ENCODE measurements at places on chromosomes 1 and 21.

DNA sequence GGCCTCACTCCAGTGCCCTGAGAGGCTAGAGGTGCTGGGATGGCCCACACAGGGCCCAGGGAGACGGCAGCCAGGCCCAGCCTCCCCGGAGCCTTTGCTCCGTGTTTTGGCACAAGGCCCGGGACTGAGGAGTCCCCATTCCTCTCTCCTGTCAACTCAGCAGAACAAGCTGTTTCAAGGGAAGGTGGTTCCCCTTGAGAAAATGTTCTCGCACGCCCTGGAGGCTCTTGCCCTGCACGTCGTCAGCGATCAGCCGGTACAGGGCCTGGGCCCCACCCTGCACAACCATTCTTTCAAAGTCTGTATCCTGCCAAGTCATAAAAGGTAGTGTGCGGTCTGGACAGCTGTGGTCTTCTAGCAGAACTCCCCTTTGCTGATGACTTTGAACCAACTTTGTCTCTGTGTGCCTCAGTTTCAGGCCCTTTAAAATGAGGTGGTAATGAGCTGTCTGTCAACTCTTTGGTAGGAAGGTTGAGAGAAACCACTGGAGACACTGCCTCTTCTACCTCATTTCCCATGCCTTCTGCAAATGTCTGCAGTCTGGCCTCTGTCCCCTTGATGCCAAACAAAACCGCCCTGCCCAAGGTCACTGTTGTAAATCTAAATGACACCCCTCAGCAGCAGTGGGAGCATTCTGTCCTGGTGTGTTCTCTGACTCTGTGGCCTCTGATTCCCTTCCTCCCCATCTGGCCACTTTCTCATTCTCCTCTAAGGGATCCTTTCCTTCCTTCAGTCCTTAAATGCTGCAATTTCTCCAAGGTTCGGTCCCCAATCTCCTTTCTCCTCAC is 138.6 kb upstream of the JUN start:
- DNase-seq: peak; percentile 50

DNA sequence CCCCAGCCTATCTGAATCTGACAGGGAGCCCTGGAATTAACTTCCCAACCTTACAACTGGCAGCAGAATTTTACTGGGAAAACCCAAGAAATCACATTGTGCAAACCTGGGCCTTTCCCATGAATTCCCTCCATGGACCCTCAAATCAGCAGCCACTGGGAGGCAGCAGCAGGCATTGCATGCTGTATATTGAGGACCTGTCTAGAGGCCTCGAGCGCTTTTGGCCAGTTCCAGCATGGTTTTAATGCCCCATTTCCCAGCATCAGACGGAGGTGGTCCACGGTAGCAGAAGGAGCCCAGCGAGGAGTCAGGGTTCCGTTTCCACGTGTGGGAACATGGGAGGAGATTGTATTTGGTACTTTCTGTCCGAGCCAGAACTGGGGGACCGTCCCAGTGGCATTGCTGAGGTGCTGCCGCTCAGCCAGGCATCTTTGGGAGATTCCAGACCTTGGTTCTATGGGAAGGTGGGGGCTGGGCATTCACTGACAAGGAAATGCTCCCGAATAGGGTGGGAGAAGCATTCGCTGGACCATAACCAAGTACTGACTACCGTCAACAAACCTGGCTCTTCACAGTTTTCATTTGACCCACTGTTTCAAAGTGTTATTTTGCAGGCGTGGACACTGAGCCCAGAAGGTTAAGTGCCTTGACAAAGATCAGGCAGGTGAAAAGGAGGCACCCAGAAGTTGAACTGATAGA is 15.9 kb downstream of the BMP8A start:
- no peak for DNase-seq

GRCh38 chr1:42324398-42325013 is 10.5 kb downstream of the FOXJ3 start:
- no peak for DNase-seq

- no peak for DNase-seq
Measured at GRCh38 chr1:62726011-62726442, 37.8 kb upstream of the DOCK7 start.

- DNase-seq: no peak
Measured at GRCh38 chr1:162068301-162068700, 1.2 kb upstream of the NOS1AP start.
